Left lobe of liver (tissue), 2 donors: ENCODE measurements at places on chromosomes 7 and 10. TPM values are rescaled to one million over a fixed set of nuclear protein-coding genes. Genes with fewer than 3 reads are reported as not detected.
A peak's percentile ranks its signal among the peaks of the same experiment; 100 is the strongest.

- no peak for DNase-seq
Measured at GRCh38 chr7:52708846-52709245, 326.6 kb upstream of the POM121L12 start.

GRCh38 chr7:145520284-145520683 lies 596.3 kb upstream of the CNTNAP2 start:
- DNase-seq = no peak

DNA sequence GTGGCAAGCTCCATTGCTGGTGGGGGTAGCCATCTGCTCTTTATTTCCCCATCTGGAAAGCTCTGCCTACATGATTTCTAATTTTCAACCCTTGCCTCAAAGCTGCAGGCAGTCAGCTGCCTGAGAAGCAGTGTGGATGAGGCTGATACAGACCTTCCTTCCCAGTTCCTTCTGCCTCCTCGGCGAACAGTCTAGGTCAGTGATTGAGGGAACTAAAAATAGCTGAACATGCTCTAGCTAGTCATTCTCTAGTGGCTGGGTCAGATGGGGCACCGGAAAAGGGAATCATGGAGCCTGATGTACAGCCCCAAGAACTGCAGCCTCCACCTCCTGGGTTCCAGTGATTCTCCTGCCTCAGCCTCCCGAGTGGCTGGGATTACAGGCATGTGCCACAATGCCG lies 48.7 kb downstream of the NAMPT start:
- no peak for DNase-seq

- DNase-seq = peak; percentile 46
Measured at GRCh38 chr7:82443547-82444219, at the start of gene CACNA2D1. Gene CACNA2D1 (minus strand): TSS chr7:82443777.

GRCh38 chr7:44288811-44289340 lies 36.5 kb downstream of the CAMK2B start:
- peak; percentile 34 for DNase-seq

DNA sequence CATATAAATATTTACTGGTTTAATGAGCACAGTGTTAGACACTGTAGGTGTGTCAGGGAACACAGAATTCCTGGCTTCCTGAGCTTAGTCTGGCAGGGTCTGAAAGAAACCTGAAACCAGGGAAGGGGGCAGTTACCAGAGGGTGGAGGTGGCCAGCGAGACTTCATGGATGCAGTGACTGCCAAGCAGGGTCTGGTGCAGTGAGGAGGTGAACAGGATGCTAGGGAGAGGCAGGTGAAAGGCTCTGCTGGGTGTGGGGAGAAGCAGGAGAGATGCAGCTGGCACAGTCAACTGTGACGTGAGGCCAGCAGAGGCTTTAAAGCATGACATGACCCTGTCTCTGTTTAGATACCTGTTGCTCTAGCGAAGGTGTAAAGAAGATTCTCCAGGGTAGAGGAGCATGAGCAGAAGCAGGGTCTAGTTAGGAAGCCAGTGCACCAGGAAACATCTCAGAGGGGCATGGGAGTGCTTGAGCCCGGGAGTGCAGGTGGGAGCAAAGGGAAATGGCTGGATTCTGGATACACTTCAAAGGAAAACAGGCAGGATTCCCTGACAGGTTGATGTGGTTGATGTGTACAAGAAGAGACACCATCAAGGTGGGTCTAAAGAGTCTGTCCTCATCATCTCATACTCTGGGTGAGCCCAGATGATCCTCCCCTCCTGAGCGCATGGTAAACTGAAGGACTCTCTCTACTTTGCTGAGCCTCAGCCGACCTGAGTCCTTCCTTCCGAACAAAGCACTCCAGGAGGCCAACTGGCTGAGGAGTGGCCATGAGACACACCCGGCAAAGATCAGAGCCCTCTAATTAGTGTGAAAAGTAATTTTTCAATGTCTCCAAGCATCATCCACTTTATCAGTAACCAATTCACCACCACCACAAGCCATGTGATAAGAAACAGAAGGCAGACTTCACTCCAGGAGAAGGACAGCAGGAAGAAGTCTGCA lies 186.8 kb downstream of the COBL start:
- DNase-seq = no peak

- DNase-seq = no peak
Measured at GRCh38 chr10:117477961-117478670, 64.4 kb upstream of the EMX2 start.

DNA sequence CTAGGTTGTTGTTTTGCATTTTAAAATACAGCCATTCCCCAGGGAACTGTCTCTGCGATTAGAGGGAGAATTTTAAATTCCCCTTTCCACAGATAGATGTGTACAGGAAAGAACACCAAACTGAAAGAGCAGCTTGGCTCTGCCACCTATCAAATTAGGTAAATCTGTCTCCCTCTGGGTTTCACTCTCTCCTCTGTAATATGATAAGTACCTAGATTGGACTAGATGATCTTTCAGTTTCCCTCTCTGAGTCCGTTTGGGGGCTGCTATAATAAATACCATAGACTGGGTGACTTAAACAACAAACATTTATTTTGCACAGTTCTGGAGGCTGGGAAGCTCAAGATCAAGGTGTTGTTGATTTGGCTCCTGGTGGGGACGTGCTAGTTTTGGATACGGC lies 186.0 kb downstream of the KIF20B start:
- no peak for DNase-seq

Gene TRIM74
- 0.78 TPM for total RNA-seq

Gene AVPI1
- 26.4 TPM for total RNA-seq

Gene SYT15
- 0.65 TPM for total RNA-seq

Gene TPST1
- total RNA-seq = 14.5 TPM

Gene CDHR3
- total RNA-seq = 7.7 TPM

Gene SPDYE8
- total RNA-seq = not detected

Gene LRRC17
- total RNA-seq = 0.83 TPM

Gene WEE2
- total RNA-seq = not detected
